ENCODE measurements at places on chromosomes 16 and 17.

- DNase-seq, result peak; percentile 97
Measured at GRCh38 chr16:28494121-28494851, at the start of gene APOBR. Gene APOBR, plus strand, starts transcription at chr16:28494643. Its CDS starts 39 bp downstream, at chr16:28494682.

GRCh38 chr17:1878419-1879121 is 48.8 kb downstream of the RPA1 start:
- DNase-seq, result no peak

GRCh38 chr16:86334079-86334635 is 176.2 kb upstream of the FOXF1 start:
- no peak for DNase-seq

- DNase-seq, result no peak
Measured at GRCh38 chr16:77788181-77789084, at the start of gene VAT1L. Gene VAT1L, plus strand, starts transcription at chr16:77788564. Its CDS starts 119 bp downstream, at chr16:77788683.

- DNase-seq, result no peak
Measured at GRCh38 chr16:1580956-1581355, 30.9 kb downstream of the IFT140 start.

DNA sequence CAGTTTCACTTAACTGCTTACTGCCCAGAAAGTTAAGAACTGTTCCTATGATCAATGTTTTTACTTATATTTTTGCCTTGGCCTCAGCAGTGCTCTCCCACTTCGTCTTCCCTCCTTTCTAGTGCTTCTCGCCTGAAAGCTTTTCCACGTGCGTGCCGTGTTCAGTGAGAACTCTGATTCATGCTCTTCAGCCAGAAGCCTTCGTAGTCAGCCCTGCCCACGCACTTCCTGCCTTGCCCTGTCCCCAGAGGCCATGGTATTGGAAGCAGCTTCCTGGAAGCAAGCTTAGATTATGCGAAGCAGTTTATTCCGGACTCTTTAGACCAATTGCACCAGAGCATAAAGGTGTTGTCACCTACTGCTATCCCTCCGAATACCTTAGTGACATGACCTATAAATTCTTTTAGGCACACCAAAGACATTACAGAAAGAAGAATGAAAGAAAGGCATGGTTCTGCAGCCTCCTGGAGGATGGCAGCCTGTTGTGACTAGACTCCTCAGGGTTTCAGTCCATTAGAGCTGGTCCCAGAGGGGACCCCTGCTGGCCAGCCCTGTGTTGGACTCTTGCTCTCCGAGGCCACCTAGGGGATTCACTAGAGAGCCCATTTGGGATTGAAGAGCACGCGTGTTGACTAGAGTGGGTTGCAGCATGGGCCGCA is 105.2 kb downstream of the RPTOR start:
- no peak for DNase-seq

DNA sequence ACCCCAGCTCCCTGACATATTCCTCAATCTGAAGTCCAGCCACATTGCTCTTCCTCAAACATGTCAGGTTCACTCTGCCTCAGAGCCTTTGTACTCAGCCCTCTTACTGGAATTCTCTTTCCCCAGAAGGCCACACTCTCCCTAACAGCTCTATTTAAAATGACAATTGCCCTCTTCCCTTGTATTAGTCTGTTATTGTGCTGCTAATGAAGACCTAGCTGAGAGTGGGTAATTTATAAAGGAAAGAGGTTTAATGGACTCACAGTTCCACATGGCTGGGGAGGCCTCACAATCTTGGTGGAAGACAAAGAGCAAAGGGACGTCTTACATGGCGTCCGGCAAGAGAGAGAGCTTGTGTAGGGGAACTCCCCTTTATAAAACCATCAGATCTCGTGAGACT is 46.0 kb downstream of the HS3ST2 start:
- no peak for DNase-seq

- DNase-seq, result no peak
Measured at GRCh38 chr16:48870141-48870540, 260.2 kb upstream of the N4BP1 start.

- no peak for DNase-seq
Measured at GRCh38 chr17:28579526-28579925, 2.8 kb upstream of the ALDOC start.

GRCh38 chr17:2237950-2238349 is 65.6 kb downstream of the SMG6 start:
- no peak for DNase-seq

GRCh38 chr16:66360624-66361324 is 5.7 kb upstream of the CDH5 start:
- DNase-seq, result peak; percentile 22

DNA sequence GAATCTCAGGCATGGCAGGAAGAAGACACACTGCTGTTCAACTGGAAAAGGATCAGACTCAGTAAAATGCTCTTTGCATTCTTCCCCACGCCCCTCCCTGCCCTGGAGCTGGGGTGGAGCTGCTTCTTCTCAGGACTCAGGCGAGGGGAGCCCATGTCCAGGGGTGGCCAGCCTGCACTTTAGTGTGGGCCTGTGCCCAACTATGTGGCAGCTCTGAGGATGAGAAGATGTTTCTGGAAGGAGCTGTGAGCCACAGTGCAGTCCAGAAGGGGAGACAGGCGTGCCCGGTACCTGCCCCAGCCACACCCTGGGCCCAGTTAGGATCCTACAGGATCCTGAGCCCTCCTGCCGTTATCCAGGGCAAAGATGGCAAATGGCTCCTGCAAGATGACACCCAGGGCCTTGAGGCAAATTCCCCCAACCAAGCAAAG is 120.3 kb downstream of the ANKRD11 start:
- DNase-seq, result no peak

DNA sequence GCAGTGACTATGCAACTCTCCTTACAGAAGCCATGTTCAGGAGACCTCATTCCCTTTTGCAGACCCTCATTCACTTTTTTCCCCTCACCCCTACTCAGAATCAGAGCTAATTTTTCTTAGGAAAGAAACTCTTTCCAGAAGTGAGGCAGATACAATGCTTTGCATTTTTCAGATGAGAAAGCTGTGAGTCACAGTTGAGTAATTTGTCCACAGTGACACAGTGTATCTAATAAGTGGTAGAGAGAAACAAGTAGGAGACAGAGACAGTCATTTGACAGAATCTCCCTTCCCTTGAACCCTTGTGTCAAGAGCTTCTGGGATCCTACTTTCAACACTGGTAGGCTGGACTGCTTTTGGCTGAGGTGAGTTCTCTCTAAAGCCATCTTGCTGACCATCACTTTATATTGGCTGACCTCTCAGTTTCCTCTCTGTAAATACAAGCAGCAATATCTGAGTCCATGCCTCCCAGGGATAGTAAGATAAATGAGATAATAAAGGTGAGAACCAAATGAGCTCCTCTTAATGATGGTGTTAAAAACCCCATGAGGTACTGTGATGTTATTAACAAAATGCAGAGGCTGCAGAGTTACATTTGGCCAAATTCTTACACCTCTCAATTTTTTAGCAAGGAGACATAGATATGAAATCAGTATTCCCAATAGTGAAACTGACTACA is 130.8 kb downstream of the CA10 start:
- DNase-seq, result no peak

DNA sequence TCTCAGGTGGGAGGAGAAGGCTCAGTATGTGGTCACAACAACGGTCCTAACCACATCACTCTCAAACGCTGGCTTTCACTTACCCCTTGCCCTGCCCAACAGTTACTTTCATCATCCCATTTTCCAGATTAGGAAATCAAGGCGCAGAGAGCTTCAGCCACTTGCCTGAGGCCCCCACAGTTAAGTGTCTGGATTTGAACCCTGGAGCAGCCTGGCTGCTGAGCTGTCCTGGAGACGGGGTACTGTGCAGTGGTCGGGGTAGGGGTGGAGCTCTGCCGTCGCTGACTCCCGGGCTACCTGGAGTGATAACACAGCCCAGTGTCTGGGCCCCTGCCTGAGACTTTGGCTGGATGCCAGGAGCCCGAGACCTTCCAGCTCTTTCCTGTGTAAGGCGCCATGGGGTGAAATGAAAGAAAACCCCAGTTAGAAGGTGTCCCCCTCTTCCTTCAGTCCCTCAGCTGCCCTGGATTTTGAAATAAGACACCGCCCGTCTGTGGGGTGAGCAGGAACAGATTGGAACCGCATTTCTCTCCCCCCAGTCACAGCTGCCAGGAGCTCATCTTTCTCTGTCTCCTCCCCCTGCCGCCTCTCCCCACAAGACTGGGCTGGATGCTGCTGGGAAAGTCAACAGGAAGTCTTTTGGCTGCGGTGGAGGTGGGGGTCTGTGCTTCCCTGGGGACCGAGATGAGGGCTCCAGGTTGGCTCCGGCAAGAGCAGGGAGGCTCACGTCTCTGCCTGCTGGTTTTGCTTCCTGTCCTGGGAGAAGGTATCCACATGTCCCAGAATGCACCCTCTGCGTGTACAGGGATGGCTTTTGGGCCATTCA is 280.2 kb downstream of the SEC14L1 start:
- peak; percentile 81 for DNase-seq

DNA sequence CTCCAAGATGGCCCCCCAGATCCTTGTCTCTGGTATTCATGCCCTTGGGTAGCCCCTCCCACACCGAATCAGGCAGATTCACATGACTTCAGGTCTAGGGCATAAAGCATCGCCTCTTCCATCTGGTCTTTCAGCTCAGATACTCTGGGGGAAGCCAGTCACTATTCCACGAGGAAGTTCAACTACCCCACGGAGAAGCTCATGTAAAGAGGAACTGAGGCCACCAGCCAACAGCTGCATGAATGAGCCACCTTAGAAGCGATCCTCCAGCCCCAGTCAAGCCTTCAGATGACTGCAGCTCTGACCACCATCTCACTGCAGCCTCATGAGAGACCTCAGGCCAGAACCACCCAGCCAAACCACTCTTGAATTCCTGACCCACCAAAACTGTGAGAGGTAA is 54.1 kb downstream of the SOCS3 start:
- DNase-seq, result no peak

DNA sequence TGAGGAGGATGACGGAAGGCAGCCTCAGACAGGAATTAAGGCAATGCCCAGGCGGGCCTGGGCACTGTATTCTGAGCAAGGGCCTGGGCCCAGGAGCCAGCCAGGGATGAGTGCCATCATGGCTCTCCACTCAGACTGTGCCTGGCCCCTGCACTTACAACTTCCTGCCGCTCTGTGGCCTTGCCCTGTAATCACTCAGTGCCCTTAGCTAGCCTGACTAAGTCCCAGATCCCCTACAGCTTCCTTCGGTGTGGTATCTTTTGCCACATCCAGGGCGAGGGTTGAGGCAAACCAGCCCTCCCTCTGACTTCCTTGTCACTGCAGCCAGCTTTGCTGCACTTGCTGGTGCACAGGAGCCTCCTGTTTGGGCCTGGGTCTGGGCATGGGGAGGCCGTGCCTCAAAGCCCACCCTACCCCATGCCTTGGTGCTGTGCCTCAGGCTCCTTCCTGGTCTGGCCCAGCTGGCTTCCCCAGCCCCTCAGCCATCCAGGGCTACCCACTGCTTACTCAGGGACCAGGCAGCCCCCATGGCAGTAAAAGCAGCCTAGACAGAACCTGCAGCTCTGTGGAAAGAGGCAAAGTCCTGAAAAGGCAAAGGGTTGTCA is 9.3 kb downstream of the SLC46A1 start:
- DNase-seq, result peak; percentile 7

- DNase-seq, result no peak
Measured at GRCh38 chr16:13939821-13940220, 19.9 kb downstream of the ERCC4 start.

- DNase-seq, result no peak
Measured at GRCh38 chr17:76304226-76305134, 3.6 kb downstream of the QRICH2 start.

DNA sequence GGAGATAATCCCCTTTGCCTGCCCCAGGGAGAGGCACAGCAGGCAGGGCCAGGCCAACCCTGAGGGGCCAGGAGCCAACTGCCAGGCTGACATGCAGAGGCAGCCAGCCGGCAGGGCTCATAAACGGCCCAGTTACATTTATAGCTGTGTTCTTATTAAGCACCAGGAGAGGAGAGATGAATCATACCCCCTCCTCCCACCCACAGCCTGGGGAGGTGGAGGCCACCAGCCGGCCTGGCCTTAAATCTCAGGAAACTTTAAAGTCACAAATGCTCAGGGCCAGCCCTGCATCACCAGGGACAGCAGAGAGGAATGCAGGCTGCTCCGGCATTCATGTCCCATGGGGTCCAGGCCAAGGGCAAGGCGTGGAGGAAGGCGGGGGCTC is 177.2 kb downstream of the TMEM132E start:
- no peak for DNase-seq

GRCh38 chr16:19104607-19105006 is 9.2 kb upstream of the ITPRIPL2 start:
- no peak for DNase-seq

Data from Jurkat, Clone E6-1 (cell line).